ENCODE measurements at places on chromosomes 5 and 9.

- peak; percentile 90 for DNase-seq
Measured at GRCh38 chr5:134524272-134524825, 1.1 kb upstream of the JADE2 start.

- DNase-seq = no peak
Measured at GRCh38 chr5:132176521-132176945, 51.1 kb downstream of the P4HA2 start.

GRCh38 chr5:138724470-138725146 is 28.6 kb upstream of the CTNNA1 start:
- DNase-seq = no peak

GRCh38 chr5:122182491-122182921 is 53.2 kb downstream of the ZNF474 start:
- DNase-seq = peak; percentile 86

GRCh38 chr5:174935854-174936474 is 211.6 kb downstream of the MSX2 start:
- peak; percentile 37 for DNase-seq

DNA sequence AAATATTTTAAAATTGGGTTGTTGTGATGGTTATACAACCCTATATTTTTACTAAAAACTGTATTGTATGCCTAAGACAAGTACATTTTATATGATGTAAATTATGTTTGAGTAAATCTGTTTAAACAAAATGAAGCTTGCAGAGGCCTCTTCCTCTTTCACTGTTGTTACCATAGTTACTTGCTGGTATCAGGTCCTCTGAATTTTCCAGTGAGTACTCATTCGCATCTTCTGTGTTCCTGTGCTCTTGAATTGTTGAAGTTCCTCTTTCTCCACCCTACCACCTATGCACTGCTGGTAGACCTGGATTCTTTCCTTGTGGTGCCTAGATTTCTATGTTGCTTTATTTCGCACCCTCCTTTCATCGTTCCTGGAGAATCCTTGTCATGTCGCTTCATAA is 938.5 kb upstream of the ACO1 start:
- DNase-seq = no peak

DNA sequence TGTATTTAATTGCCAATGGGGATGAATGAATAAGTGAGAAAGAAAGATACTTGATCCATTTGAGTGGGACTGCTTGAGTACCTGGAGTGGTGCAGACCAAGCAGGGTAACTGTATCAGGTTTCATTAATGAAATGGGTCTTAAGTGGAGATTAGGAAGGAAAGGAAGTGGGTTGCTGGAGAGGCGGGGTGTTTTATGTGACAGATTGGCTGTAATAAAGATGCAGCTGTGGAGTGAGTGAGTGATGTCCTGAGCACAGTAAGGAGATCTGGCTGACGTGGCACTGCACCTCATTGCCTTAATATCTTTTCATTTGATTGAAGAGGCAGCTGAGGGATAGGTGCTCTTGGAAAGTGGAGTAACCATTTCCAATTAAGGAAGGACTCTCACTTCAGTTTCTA is 161.0 kb upstream of the CCDC152 start:
- no peak for DNase-seq

DNA sequence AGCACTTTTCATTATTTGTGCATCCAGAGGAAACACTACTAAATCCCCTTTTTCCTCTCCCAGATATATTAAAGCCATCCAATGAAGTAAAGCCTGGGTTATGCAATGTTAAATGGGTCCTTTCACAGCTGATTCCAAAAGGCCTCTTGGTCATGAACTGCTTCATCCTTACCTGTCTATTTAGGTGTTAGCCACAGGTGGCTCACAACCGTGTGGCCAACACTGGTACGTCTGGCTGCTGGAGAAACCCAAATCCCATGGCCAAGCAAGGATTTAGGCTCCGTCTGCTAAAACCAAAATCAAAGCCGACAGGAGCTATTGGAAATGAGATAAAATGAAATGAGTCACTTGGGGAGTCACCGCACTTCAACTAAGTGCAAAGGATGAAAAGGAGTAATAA is 193.9 kb downstream of the ADCY2 start:
- no peak for DNase-seq

DNA sequence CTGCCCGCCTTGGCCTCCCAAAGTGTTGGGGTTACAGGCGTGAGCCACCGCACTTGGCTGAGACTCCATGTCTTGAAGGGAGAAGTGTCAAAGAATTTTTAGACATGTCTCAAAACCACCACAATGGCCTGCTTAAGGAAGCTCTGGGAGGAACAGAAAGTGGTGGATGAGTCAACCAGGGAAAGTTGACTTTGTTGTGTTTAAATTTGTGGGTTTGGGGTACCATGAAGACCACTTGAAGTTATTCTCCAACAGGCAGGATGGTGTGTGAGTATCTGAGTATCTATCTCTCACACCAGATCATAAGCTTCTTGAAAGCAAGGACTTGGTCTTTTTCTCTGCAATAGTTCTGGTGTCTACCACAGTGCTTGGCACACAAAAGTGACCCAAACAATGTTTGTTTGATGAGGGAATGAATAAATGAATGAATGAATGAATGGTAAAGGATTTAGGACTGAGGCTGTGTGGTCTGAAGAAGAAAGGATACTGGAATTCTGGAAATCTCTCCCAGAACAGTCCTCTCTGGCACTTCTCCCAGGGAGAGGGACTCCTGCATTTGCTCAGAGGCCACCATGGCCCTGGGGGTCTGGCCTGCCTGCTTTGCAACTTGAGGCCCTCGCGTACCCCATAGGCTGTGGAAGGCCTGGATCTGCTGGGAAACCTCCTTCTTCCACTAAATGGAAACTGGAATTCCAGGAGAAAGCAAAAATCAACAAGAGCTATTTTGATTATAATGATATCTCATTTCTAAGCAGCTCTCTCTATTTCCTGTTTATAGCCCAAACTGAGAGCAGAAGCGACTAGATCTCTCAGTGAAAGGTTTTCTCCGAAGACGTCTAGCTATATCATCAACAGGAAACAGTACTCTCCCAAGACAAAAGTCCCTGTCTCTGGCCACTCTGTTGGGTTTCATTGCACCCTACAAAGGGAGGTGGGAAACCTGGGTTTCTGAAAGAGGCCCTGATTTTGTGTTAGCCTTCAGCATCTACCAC is 187.9 kb downstream of the PALM2AKAP2 start:
- no peak for DNase-seq

GRCh38 chr5:168299372-168299771 is 7.9 kb downstream of the WWC1 start:
- DNase-seq = no peak

GRCh38 chr5:115988002-115988401 is 25.7 kb downstream of the LVRN start:
- no peak for DNase-seq

DNA sequence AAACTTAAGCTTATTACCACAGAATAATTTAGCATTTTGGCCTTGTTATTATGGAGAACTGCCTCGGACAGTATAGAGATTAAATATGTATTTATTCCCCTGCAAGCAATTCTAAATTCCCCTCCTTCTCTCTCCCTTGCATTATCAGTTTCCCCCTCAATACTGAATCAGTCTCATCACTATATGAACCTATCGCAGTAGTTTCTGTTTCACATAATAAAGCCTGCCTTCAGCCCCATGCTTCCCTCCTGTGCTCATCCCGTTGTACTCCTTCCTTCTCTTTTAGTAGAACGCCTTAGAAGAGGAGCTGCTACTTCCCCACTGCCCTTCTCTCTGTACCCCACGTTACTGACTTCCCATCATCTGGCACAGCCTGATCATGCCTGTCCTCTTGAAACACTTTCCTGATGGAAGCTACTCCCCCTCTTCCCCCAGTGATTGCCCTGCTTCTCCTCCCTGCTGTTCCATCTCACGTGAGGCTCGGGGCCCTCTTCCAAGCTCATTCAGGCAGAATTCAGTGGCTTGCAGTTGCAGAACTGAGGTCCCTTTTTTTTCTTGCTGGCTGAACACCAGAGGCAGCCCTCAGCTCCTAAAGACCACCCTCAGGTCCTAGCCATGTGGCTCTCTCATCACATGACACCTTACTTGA is 93.4 kb downstream of the PPIC start:
- no peak for DNase-seq

DNA sequence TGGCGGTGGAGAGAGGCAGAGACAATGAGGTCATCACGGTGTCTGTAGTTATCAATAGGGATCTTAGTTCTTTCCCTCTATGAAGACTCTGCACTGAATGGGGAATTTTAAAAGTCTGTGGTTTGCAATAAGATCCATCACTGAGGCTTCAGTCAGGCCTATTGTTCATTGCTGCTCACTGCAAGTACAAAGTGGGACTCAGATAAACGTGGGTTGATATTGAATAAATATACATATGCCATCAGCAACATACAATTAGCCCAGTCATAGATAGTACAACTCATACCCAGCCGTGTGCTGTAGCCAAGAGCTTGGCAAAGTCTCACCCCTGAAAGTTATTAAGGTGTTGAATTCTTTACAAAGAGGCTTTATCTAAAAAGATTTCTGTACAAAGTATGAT is 88.4 kb downstream of the ENC1 start:
- no peak for DNase-seq

DNA sequence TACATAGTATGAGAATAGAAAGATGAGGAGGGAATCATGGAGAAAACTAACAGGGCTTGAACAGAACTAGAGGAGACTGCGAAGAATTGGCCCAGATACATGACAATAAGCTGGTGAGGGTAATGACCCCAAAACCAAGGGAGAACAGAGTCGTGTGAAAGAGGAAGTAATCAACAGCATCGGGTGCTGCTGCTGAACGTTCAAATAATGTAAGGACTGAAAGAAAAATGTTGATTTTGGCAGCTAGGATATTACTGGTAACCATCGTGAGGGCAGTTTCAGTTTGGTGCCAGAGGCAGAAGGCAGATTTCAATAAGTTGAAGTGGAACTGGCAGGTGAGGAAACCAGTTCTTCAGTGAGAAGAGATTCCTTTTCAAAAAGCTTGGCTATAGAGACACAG is 66.8 kb upstream of the SMC2 start:
- no peak for DNase-seq

GRCh38 chr9:75185585-75186170 is 97.4 kb downstream of the OSTF1 start:
- DNase-seq = peak; percentile 65

DNA sequence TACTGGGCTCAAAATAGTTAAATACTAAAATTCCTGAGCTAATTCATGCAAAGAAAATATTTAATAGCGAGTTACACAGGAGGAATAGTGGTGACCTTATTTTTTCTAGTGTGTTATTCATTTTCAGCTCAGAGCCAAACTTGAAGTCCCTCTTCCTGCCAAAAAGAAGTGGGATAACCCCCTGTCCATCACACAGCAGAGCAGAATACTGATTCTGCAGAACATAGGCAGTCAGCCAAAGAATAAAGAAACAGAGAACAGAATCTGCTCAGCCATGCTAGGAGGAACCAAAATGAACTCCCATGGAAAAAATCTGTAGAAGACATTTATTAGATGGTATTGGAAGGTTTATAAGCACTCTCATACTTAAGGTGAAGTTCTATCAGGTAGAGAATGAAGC is 49.4 kb upstream of the GRIN3A start:
- no peak for DNase-seq

- no peak for DNase-seq
Measured at GRCh38 chr9:33144551-33144950, 22.6 kb downstream of the B4GALT1 start.

- no peak for DNase-seq
Measured at GRCh38 chr9:126144603-126145456, 181.8 kb upstream of the MVB12B start.

- DNase-seq = no peak
Measured at GRCh38 chr9:73031350-73031749, 78.5 kb upstream of the ALDH1A1 start.

- no peak for DNase-seq
Measured at GRCh38 chr9:87135074-87135473, 187.8 kb upstream of the GAS1 start.

DNA sequence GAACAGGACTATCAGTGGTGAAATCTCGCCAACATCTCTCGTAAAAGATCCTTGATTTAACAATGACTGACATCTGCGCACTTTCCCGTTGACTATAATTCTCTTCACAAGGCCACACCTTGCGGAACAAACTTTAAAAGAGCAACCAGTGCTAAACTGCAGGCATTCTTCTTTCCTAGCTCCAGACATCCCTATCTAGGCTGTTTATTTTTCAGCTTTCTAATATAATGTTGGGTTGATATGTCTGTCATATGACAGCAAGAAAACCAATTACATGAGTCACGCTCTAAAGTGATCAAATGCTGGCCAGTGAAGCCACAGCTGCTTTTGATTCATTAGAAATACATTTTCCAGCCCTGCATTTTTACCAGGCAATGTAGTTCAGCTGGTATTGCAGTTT is 162.5 kb downstream of the ELAVL2 start:
- peak; percentile 50 for DNase-seq

DNA sequence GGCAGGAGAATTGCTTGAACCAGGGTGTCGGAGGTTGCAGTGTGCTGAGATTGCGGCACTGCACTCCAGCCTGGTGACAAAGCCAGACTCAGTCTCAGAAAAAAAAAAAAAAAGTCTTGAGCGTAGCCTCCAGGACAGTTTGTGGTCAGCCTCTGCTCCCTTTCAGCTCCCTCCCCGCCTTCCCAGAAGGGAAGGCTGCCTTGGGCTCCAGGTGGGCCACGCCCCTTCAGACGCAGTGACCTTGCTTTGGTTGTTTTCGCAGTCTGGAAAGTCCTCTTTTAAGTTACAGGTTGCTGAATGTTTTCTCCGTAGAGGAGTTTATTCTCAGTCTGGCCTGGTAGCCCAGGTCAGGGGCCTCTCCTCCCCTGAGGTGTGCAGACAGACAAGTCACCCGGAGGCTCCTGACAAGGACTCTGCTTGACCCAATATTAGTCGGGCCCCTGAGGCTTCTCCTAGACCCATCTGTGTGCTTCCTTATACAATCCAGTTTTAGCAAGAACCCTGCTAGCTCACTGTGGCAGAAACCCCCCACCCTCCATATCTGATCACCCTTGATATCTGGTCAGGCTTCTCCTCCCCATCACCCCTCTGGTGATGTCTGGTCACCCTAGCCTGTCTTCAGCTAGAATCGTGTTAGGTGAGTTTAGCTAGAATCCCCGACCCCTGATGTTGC is 31.6 kb upstream of the N4BP3 start:
- DNase-seq = no peak

GRCh38 chr9:100641166-100641565 is 63.3 kb downstream of the CAVIN4 start:
- DNase-seq = no peak

DNA sequence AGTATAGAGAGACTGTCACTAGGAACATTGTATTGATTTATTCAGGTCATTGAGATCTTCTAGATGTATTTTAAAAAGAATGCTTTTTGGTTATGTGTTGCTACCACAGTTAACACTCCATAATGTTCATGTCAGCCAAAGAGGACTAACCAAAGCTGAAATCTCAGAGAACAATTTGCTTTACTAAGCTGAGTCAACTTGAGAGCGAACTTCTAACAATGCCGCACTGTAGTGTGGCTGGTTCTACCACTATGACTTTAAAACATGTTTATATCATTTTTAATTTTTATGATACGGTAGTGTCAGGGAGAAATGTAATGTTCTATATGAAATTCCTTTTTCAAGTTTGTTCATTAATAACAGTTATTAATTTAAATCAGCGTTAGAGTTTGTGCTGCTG is 42.1 kb downstream of the GALNT12 start:
- no peak for DNase-seq

DNA sequence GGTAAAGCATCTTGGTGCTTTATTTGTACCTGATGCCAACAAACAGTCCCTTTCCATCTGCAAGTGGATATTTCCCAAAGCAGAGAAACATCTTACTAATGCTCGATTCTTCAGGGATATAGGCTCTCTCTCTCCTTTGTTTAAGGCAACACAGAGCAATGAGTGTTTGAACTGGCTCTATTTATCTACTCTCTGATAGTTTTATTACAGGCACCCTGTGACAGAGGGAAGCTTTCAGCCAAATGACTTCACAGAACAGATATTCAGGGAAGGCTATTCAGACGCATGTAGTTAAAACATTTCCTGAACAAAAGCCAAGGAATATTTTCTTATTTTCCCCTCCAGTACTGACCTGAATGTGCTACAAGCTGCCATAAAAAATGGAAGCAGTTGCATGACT is 141.8 kb downstream of the YIPF5 start:
- no peak for DNase-seq
